ENCODE measurements at places on chromosomes 13 and 19. TPM values are rescaled to one million over a fixed set of nuclear protein-coding genes. Genes with fewer than 3 reads are reported as not detected.

TMEM143 gene
- 14.5 TPM for total RNA-seq

DNA sequence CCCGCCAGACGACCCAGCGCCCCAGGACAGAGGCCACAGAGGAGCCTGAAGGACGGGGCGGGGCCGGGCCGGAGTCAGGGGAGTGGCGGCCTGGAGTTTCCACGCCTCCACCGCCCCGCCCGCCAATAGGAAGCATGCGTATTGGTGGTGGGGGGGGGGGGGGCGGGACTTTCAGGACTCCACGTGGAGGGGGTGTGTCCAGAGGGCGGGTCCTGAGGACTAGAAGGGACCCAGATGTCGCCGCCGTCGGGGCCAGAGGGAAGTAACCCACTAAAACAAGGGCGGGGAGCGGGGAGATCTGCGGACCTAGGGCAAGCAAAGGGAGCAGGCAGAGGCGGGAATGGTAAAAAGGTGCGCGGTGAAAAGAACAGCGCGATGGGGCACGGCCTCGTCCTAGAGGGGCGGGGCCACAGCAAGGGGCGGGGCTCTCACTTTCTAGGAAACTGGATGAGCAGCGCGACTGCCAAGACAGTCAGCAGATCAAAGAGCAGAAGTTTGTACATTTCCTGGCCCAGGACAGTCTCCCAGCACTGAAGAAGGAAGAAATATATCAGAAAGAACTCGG is 2.8 kb upstream of the LENG1 start:
- no peak overlapping the region for H3K27ac ChIP-seq
- no peaks in the 10 kb centered on the region for H3K36me3 ChIP-seq
- H3K4me1 ChIP-seq, result peaks cover 48% of the 10 kb centered on the region
- H3K4me3 ChIP-seq, result no peak overlapping the region

- no peak overlapping the region for H3K27ac ChIP-seq
- no peak for DNase-seq
- no peaks in the 10 kb centered on the region for H3K36me3 ChIP-seq
- no peaks in the 10 kb centered on the region for H3K27me3 ChIP-seq
- no peak overlapping the region for H3K4me3 ChIP-seq
- H3K4me1 ChIP-seq, result peaks cover 24% of the 10 kb centered on the region
These were observed 5.0 kb downstream of the LYL1 start for GRCh38 chr19:13097463-13098258.

DNA sequence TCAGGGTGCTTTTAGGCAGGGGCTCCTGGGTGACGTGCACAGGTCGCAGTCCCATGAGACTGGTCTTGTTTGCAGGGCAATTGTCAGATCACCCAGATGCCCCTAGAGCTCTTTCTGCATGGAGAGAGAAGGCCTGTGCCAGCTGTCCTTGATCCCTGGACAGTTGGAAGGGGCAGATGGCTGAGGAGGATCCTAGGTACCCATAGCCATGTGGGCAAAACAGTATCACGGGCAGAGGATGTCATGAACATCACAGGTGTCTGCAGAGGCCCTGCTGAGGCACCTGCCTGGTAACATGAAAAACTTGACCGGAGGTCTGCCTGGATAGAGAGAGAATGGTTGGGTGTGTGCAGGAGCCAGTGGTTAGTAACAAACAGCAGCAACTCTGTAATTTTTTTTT is 99.3 kb downstream of the ZNF536 start:
- H3K4me1 ChIP-seq, result no peaks in the 10 kb centered on the region
- DNase-seq, result no peak
- H3K36me3 ChIP-seq, result no peaks in the 10 kb centered on the region
- no peak overlapping the region for H3K4me3 ChIP-seq

- H3K36me3 ChIP-seq, result peaks cover 25% of the 10 kb centered on the region
- H3K4me3 ChIP-seq, result no peak overlapping the region
- H3K27me3 ChIP-seq, result no peaks in the 10 kb centered on the region
- DNase-seq, result no peak
- no peak overlapping the region for H3K27ac ChIP-seq
- no peaks in the 10 kb centered on the region for H3K4me1 ChIP-seq
These were observed 25.4 kb downstream of the ALG5 start for GRCh38 chr13:36973621-36974295.

Measured in body of pancreas (tissue), 4 donors.